Right ventricle myocardium inferior (tissue), 1 donor: ENCODE measurements at places on chromosomes 11 and 22. TPM values are rescaled to one million over a fixed set of nuclear protein-coding genes. Genes with fewer than 3 reads are reported as not detected.

LUZP2 gene
- not detected for total RNA-seq

XNDC1N gene
- 3.2 TPM for total RNA-seq

AQP11 gene
- total RNA-seq = 0.78 TPM

SERPING1 gene
- 157 TPM for total RNA-seq

SLC22A9 gene
- total RNA-seq = not detected

HORMAD2 gene
- not detected for total RNA-seq

OR5P2 gene
- total RNA-seq = not detected

DNA sequence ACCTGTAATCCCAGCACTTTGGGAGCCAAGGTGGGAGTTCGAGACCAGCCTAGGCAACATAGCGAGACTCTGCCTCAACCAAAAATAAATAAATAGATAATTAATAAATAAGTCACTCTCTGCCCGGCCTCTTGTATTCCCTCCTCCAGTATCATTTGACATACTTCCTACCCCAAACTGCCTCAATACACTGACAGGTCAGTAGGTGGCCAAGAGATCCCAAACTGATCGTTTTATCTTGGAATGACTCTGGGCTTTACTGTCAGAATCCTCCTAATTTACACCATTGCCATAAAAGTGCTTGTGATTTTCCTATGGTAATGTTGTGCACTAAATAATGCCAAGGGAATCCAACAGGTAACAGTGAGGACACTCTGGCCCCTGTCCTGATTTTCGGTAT lies 94.2 kb downstream of the PDHX start:
- no peak for DNase-seq

- no peak for DNase-seq
Observed at GRCh38 chr22:41857155-41857859, 24.4 kb downstream of the SREBF2 start.

DNA sequence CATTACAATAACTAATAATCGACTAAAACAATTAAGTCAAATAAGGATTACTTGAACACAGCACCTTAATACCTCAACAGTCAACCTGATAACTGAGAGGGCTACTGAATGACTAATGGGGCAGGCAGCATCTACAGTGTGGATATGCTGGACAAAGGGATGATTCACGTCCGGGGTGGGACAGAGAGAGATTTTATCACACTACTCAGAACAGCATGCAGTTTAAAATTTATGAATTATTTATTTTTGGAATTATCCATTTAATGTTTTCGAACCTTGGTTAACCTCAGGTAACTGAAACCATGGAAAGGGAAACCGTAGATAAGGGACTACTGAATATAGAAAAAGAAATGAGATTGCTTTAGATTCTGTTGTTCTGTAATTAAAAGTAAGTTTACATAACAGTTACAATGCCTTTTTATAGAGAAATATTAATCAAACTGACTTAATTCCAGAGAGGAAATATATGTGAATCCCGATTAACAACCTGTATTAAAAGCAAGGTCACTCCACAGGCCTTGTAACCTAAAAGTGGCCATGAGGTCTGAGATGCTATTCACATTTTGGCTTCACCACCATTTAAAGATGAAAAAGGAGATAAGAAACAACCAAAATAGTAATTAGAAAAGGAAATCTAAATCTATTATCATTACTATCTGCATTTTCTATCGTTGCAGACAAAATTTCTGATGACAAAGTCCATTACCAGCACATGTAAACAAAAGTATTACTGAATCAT lies 119.0 kb upstream of the TP53AIP1 start:
- no peak for DNase-seq

DNA sequence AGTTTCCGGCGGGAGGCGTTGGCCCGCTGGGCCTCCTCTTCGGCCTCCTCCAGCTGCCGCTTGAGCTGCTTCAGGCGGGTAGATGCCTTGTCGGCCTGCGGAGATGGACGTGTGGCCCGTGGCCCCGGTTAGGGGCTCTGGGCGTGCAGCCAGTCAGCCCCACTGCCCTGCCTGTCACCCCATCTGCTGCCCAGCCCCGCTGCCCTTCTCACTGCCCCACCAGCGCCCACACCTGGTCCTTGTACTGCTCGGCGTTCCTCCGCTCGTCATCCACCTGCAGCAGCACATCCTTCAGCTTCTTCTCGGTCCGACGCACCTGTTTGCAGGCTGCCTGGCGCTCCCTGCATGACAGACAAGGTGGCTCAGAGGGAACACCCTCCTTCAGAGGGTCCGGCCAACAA lies 31.2 kb downstream of the APOL1 start:
- DNase-seq = no peak

DNA sequence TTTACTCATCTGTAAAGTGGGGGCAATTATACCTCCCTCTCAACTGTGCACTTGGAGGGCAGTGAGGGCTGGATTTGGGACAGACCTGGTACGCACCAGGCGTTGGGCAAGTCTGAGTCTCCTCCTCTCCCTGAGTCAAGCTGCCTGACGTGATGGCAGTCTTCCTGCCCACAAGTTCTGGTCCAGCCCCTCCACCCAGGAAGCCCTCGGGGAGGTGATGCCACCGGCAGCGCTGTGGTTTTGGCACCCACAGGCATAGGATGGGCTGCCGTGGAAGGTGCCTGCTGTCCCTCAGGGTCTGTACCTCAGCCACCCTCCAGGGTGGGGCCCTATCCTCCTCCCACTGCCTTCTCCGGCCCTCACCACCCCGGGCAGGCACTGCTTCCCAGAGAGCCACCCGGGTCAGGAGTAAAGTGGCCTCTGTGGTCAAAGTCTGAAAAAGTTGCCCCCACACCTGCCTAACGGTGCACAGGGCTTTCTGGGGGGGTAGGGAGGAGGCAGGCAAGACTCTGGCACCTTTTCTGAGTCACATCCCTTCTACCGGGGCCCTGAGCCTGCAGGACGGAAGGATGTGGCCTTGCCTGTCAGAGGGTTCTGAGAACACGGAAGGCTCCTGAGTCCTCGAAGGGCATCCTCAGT lies 6.5 kb upstream of the APOBEC3H start:
- DNase-seq = no peak

- DNase-seq = no peak
Observed at GRCh38 chr11:134014511-134014910, 54.4 kb upstream of the JAM3 start.

DNA sequence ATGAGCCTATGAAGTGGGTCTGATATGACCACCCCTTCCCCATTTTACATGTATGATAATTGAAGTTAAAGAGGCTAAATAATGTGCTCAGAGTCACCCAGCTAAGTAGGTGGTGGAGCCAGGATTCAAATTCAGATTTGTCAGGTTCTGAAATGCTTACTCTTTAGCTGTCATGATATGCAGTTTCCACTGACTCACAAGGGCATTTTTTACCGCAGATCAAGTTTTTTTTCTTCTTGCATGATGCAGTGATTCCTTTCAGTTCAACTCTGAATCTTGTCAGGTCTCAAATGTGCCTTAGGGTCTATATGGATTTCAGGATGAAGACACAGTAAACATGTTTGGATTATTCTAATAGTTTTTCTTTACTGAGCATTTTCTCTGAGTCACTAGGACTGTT lies 12.6 kb upstream of the TRIM44 start:
- DNase-seq = no peak

GRCh38 chr11:119729951-119730613 lies 1.1 kb upstream of the NECTIN1 start:
- peak; percentile 86 for DNase-seq

DNA sequence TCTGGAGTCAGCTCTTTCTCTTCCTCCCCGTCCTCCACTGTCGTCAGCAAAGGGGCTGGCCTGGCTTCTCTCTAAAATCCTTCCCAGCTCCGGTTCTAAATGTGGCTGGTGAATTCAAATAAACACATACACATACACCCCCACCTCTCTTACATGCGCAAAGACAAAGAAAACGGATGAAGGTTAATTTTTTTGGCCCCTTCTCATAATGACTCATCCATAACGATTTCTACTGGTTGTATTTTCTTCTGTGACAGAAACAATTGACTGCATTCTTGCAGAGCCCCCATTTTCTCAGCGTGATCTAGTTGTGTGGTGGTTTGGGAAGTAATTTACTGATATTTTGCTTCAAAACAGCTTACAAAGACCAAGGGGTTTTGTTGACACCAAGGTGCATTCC lies 130.0 kb upstream of the NTM start:
- no peak for DNase-seq

DNA sequence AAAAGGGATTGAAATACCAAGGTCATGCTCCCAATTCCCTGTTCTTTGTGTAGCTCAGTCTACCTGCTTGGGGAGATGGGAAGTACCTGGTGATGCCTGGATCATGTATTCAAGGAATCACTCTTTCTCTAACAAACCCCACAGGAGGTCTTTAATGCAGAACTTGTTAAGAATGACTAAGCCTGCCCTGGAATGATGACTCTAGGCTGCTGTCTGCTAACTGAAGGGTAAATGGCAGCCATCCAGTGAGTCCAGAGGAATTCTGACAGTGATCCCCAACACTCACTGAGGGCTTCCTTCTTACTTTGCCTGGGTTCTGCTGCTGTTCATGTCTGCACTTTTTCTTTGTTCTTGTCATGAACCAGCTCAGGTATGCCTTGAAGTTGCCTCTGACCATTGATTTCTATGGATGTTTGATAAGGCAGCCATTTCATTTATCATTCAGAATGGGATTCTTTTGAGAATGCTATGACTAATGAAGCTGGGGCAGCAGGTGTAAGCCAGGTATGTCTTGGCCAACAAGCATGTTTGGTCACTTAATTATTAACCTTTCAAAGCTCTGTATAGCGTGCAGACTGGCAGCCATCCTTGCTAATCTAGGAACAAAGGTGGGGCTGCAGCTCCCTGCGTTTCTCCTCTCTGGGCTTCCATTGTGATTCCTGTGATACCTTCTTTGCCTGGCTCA lies 11.4 kb downstream of the PRSS23 start:
- DNase-seq = no peak

DNA sequence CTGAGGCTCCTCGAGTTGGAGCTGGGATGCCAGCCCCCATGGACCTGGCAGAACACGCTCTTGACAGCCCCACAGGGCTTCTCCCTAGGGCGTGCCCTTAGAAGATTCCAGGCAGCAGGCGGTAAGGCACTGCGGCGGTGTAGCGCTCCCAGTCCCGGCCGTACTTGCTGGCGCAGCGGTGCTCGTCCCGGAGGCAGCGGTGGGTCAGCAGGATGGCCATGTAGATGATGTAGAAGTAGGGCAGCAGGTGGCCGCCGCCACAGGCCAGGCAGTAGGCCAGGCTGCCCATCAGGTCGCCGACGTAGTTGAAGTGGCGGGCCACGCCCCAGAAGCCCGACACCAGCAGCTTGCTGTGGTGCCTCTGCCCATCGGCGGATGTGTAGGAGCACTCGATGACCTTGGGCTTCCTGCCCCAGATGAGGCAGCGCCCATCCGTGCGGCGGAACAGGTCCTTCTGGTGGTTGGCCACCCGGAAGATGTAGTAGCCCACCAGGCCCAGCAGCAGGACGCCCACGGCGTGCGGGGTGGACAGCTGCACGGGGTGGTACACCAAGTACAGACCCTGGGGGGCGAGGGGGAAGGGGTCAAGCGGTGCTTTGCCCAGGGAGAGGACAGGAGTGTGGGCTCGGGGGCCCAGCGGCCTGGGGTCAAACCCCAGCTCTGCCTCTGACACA lies 12.8 kb downstream of the DHCR7 start:
- no peak for DNase-seq

DNA sequence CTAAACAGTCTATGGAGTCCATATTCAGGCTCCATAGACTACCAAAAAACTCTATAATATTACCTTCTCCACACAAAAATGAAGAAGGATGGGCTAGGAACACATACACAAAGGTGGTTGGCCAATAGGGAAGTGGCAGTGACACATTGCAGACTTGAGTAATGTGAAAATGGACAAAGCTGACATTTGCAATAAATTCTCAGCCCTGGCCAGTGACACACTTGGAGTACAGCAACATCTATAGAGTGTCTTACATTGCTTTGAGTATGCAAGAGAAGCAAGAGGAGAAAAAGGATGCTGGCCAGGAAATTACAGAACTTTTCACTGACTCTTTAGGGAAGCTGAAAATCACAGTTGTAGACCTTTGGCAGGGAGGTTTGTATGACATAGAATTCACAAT lies 7.3 kb upstream of the OR52W1 start:
- DNase-seq = no peak
